DMS 273 treated with DMSO at 0.1 percent for 48 hours (cell line): ENCODE measurements at places on chromosomes 6 and 20.

GRCh38 chr6:158086054-158086503 lies 82.0 kb downstream of the SERAC1 start:
- no peak for DNase-seq

GRCh38 chr6:101760843-101761621 lies 367.5 kb downstream of the GRIK2 start:
- DNase-seq, result no peak

GRCh38 chr6:7136859-7137334 lies 29.1 kb downstream of the RREB1 start:
- no peak for DNase-seq

DNA sequence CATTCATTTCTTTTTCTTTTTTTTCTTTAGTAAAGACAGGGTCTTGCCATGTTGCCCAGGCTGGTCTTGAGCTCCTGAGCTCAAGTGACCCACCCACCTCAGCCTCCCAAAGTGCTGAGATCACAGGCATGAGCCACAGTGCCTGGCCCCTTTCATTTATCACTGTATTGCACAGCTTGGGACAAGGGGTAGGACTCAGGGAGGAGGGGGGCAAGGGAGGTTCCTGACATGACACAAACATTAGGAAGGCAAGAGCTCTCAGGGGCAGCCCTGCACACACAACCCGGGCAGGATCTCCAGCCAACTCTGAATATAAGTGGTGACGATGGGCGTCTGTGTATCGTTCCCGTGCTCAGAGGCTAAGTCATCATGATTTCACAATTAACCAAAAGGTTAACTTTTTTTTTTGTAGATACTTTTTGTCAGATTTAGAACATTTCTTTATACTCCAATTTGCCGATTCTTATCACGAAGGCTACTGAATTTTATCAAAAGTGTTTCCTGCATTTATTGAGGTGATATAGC lies 19.9 kb downstream of the SLC2A4RG start:
- no peak for DNase-seq

DNA sequence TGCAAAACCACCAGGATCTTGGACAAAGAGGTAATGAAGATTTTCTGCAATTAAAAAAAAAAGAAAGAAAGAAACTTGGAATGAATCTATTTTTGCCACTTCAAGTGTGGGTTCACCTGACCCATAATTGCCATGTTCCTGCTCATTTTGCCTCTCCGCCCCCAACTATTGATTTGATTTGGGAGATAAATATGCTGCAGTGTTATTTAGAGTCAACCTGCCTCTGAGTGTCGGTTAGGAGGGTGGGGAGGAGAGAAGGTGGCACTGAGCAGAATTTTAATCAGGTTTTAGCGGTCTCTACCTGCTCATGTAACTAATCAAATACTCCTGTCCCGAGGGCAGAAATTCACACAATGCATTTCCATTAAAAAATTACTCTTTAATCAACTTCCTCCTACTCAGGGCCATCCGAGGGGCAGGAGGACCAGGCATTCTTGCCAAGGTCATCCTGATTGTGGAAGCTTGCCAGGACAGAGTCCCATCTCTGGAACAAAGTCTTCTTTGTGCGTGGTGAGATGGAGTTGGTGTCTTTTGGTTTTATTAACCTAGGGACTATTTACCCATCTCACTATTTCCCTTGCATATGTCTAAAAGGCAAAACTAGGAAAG lies 300.1 kb downstream of the CDH26 start:
- no peak for DNase-seq
